ENCODE measurements at places on chromosomes 7 and 10.

DNA sequence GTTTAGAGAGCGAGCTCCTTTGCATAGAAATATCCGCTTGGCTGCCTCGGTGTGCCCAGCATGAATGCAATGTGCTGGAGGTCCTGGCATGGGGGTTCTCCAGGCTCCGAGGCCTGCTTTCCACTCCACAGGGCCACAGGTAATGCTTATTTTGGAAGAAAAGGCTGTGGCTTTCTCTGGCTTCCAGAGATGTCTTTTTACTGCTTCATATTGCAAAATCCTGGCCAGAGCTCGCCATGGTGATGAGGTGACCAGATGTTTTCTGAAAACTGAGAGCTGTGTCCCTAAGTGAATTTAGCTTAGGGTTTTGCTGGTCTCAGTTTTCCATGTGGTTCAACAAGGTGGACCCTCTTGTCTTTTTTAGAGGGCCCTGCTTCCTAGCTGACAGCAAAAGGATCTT lies 65.2 kb downstream of the BMPER start:
- no peak for DNase-seq

GRCh38 chr10:74968667-74969061 lies 142.3 kb downstream of the KAT6B start:
- DNase-seq: no peak

DNA sequence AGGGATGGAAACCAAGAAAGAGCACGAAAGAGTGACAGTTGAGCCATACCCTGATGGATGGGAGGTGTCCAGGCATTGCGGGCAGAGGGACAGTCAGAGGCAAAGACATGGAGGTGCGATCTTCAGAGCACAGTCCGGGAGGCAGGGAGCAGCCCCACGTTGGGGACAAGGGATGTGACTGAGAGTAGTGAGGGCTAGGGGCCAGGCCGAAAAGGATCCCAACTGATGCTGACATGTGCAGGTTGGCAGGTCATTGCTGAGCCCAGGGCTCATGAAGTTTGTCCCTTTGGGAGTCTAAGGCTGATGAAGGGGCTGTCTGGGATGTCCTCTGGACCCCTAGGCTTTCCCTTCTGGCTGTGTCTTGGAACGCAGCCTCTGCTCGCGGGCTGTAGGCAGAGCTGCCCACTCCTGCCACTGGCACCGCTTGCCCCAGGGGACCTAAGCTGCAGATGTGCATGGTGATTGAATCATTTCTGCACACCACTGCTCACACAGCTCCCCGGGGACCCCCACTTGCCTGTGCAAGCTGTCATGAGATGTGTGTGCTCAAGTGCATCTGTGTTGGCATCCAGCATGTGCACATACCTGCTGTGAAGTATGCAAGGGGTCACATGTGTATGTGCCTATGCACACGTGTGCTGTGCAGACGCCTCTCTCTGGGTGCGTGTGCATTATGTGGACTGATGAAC lies 125.1 kb downstream of the ZMIZ1 start:
- no peak for DNase-seq

GRCh38 chr10:28089467-28089866 lies 90.6 kb upstream of the ODAD2 start:
- peak; percentile 63 for DNase-seq

- no peak for DNase-seq
Measured at GRCh38 chr7:34059136-34059828, 153.9 kb downstream of the BMPER start.

DNA sequence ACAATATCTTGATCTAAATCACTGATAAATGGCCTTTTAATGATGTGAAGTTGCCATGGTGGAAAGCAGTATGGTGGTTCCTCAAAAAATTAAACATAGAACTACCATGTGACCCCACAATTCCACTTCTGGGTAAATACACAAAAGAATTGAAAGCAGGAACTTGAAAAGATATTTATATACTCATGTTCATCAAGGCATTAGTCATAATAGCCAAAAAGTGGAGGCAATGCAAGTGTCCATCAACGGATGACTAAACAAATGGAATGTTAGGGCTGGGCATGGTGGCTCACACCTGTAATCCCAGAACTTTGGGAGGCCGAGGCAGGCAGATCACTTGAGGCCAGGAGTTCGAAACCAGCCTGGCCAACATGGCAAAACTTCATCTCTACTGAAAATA lies 2.0 kb upstream of the DNAJC12 start:
- no peak for DNase-seq

DNA sequence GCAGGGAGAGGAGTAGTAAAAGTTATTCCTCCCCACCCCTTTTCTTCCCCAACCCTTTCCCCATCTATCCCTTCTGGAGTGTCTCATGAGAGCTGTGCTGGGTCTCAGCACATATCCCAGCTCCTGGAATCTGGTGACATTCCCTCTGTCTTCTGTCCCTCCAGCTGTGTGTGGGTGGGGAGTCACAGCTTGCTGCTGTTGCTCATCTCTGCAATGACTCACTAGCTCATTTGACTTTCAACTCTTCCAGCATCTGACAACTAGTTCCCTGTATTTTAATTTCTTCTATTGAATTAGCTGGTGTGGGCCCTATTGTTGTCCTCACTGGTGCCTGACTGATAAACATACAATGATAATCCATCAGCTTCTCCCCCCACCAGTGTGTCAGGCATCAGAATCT lies 198.9 kb upstream of the AUTS2 start:
- DNase-seq: no peak
